ENCODE measurements at places on chromosomes 13 and 19.

DNA sequence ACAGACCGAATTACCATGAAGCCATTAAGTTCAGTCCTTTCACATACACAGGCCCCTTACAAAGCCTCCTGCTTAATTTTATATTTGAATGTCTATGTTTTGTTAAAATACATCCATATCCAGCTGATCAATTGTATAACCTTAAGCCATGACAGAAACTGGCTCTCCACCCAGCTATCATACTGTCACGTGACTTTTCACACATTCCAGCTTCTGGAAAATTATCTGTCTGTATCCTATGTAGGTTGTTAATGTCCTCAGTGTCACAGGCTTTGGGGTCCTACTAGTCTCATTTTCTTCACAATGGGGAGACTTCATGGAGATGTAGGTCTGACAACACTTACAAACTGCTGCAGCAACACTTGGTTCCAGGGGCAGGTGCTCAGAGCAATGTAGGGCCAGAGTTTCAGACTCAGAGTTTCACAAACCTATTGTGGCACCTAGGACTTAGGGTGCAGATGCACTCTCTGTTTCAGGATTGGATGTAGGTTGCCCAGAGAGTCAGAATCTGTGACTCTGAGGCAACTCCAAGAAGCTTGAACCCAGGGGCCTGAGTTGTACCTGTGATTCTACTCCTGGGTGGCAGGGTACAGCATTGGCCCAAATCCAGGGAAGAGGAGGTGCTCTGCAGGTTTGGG lies 69.6 kb upstream of the PCDH20 start:
- DNase-seq = no peak

DNA sequence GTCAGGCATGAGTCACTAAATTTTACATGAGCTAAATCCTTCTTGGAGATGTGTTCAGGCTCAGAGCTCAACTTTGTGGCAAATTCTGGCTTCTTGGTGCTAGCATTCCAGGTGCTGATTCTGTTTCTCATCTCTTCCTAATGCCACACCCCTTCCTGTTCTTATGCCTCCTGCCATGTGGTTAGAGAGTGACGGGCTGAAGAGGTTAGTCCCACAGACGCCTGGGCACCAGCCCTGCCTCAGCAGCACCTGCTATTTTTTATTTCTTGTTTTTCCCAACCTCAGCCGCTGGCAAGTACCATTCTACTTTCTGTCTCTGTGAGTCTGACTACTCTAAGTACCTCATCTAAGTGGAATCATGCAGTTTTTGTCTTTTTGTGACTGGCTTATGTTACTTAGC lies 329.5 kb downstream of the KCNRG start:
- peak; percentile 5 for DNase-seq

GRCh38 chr19:12484011-12484370 lies 625 bp downstream of the ZNF709 start:
- no peak for DNase-seq

- DNase-seq = peak; percentile 97
Measured at GRCh38 chr19:32373585-32374295, 28.3 kb downstream of the ZNF507 start.

- no peak for DNase-seq
Measured at GRCh38 chr13:77692746-77693448, 4.6 kb upstream of the SLAIN1 start.

DNA sequence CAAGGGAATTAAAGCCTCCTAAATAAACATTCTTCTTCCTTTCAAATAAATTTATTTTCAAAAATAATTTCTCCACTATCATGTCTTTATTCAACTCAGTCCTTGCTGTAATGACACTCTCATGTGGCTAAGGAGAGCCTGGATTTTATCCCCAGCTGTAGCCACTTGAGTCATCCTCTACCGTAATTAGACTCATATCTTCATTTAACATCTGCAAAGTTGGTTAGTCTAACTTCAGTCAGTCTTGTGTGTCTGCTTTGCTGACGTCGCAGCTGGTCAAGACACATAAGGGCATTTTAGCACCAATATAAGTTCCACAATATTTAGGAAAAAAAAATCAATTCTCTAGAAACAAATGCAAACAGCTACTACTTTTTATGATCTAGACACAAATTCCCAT lies 776.4 kb upstream of the ATXN8OS start:
- no peak for DNase-seq

DNA sequence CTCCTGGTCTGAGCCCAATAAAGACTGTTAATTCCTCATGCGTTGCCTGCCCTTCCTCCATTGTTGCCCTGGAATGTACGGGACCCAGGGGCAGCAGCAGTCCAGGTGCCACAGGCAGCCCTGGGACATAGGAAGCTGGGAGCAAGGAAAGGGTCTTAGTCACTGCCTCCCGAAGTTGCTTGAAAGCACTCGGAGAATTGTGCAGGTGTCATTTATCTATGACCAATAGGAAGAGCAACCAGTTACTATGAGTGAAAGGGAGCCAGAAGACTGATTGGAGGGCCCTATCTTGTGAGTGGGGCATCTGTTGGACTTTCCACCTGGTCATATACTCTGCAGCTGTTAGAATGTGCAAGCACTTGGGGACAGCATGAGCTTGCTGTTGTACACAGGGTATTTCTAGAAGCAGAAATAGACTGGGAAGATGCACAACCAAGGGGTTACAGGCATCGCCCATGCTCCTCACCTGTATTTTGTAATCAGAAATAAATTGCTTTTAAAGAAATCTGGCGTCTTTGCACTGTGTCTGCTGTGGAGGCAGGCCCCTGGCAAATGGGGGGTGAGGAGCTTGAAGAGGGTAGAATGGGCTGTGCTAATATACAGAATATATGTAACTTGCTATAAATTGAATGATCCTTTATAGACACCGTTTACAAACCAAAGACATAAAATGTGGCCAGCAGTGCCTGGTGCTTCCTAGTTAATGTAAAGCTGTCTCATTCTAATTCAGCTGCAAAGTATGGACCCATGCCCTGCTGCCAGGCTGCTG lies 4.2 kb upstream of the RPS11 start:
- DNase-seq = peak; percentile 62

GRCh38 chr19:13613447-13613846 lies 107.2 kb upstream of the CACNA1A start:
- DNase-seq = peak; percentile 87

GRCh38 chr19:16737911-16738310 lies 18.3 kb downstream of the NWD1 start:
- peak; percentile 25 for DNase-seq

DNA sequence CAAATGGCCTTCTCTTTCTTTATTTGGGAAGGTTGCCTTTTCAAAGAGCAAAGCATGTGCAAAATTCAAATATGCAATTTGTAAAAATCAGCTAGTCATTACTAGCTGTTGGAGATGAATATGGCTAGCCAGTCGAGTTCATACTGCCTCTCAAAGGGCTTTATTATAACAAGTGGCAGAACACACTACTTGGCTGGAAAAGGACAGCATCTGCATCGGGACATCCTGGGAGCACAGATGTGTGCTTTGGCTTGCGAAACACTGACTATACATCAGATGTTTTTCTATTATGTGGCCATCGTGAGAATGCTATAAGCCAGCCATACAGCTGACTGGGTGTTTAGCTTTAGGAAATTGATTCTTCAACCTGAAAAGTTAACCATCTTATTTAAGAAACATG lies 424.2 kb downstream of the KCTD12 start:
- no peak for DNase-seq

DNA sequence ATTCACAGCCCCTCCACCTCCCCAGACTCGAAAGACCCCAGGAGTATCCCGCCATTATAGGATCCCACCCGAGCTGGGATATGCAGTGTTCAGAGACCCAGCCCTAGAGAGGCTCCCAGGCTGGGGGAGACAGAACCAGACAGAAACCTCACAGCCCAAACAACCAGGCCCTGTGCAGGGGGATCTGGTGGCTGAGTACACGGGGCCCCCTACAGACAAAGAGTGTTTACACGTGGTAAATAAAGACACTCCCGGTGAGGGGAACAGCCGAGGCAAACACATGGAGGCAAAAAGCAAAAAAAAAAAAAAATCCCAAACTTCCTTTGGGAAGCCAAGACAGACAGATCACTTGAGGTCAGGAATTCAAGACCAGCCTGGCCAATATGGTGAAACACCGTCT lies 25.1 kb downstream of the TINCR start:
- no peak for DNase-seq

DNA sequence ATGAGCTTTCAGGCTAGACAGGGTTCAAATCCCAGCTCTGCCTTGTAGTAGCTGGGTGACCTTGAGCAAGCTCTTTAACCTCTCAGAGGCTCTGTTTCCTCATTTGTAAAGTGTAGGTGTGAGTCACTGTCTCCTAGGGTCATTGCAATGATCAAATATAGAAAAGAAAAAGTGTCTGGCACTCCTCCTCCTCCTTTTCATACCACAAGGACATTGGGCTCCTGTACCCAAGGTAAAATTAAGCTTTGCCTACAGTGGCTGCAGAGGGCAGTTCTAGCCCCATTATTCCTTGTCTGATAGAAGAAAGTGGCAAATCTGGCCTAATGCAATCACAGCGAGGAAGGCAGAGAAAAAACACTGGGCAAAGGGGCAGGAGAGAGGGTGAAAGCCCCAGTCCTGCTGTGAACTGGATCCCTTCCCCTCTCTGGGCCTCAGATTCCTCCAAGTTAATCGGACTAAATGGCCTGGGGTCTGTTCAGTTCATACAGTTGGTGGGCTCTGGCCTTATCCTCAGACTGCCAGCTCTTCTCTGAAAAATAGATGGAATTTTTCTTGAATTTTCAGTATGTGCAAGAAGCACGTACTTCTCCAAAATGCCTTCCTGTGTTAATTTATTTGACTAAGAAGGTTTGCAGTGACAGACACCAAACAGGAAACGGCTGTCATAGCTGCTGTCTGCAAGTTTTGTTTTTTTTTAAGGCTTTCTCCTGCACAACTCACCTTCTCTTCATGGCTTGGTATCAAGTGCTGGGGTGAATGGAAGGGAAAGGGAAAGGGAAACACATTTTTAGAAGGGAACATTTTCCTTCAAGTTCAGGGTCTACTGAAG lies 35.3 kb downstream of the RGCC start:
- peak; percentile 14 for DNase-seq

DNA sequence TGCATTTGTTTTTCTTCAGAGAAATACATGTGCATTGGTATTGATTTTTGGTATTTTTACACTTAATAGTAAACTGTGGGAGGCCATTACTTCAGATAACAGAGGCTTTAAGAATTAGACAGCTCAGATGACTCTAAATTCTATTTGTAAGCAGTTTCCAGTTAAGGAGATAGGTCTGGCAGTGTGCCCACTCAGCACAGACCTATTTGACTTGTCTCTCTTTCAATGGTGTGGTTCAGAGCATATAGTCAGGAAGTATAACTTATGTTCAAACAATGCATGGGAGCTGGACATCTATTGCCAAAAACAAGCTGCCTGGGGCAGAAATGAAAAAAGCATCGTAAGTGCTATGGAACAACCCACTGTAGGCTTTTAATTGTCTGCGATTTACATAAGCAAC lies 370.7 kb downstream of the HS6ST3 start:
- DNase-seq = no peak

DNA sequence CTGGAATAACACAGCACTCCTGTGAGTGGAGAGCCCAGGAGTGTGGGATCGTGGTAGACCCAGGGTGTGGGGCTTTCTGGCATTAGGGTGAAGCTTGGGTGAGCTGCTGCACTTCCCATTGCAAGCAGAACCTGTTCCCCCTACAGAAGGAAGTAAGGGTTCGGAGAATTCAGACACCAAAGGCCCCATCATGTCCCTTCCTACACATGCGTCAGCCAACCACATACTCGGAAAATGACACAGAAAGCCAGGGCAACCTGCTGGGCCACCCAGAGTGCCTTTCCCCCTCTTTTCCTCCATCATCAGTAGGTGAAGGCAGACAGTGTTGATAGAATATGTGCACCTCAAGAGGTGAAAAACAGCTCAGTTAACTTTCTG lies 42.9 kb downstream of the GGACT start:
- DNase-seq = no peak

GRCh38 chr19:41321600-41322270 lies 11.8 kb downstream of the CCDC97 start:
- peak; percentile 64 for DNase-seq

DNA sequence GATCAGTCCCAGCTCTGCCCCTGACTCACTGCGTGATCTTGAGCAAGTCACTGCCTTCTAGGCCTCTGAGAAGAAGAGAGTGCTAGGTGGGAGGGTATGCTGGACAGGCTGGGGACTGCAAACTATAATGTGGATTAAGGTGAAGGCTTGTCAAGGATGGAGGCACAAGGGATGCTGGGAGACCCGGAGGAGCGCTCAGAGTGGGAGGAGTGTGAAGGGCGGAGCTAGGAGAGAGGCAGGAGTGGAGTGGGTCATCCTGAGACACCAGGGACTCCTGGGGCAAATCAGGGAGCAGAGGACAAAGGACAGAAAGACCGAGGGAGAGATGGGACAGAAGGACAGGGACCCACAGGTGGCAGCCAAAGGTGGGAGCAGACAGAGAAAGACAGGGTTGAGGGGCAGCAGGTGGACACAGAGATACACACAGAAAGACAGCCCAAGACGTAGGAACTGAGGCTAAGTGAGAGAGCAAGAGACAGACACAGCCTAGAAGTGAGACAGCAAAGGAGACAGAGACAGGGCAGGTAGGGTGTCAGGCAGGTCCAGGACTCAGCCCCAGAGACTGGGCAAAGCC lies 2.6 kb downstream of the GRIK5 start:
- no peak for DNase-seq

GRCh38 chr19:30873003-30873402 lies 476.2 kb downstream of the TSHZ3 start:
- DNase-seq = no peak

GRCh38 chr19:32458500-32459123 lies 53.0 kb downstream of the DPY19L3 start:
- no peak for DNase-seq

DNA sequence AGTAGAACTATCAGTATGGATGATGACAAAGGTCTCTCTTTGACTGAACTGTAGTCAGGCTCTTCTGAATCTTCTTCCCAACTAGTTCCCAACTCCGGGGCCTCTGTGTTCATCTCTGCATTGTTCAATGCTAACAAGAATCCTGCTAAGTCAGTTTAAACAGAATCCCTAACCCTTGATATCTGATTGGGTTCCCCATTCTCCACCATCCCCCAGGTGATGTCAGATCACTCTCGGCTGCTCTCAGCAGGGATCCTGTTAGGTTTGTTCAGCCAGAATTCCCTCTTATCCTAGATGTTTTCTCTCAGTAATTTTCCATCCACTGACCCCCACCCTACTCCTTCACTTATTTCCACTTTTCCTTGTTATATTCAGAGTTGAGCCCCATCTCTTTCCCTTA lies 223.6 kb downstream of the RGCC start:
- DNase-seq = no peak

- no peak for DNase-seq
Measured at GRCh38 chr13:65834897-65835296, 1395.2 kb downstream of the PCDH9 start.

DNA sequence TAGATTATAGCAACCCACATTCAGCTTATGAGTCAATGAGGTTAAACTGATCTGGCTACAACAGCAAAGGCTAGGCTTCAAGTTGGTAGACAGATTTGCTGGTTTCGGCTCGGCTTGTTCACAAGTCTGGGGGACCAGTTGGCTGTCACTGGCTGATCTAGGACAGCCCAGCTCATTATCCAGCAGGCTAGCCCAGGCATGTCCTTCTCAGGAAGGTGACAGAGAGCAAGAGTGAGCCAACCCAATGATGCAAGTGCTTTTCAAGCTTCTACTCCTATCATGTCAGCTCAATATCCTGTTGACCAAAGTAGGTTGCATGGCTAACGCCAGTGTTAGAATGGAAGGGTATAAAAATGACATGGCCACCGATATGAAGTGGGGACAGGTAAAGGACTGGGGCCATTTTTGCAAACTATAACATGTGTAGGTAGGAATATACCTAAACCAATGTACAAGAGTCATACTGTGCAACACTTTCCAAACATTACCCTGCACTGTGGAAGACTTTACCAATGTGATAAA lies 220.9 kb upstream of the SOX21 start:
- no peak for DNase-seq

- no peak for DNase-seq
Measured at GRCh38 chr19:6543866-6544347, 13.1 kb downstream of the TNFSF9 start.
